WTC11 (cell line): ENCODE measurements at places on chromosomes 1 and 21. TPM values are rescaled to one million over a fixed set of nuclear protein-coding genes. Genes with fewer than 3 reads are reported as not detected.

- H3K27ac ChIP-seq, result no peak overlapping the region
- H3K4me1 ChIP-seq, result peaks cover 13% of the 10 kb centered on the region
- DNase-seq, result no peak
- no peaks in the 10 kb centered on the region for H3K27me3 ChIP-seq
Measured at GRCh38 chr1:16006552-16007485, 2.8 kb downstream of the SRARP start.

- H3K36me3 ChIP-seq, result peaks cover 34% of the 10 kb centered on the region
- DNase-seq, result no peak
- H3K4me3 ChIP-seq, result peak overlapping the region; percentile 97
- no peaks in the 10 kb centered on the region; the same call in 1 of the 2 replicates for H3K27me3 ChIP-seq
Measured at GRCh38 chr1:42684139-42684538, 1.9 kb downstream of the YBX1 start.

The GABPB2 gene
- 1.4 to 3.3 TPM (median 1.7 TPM) in 3 replicates for total RNA-seq

DNA sequence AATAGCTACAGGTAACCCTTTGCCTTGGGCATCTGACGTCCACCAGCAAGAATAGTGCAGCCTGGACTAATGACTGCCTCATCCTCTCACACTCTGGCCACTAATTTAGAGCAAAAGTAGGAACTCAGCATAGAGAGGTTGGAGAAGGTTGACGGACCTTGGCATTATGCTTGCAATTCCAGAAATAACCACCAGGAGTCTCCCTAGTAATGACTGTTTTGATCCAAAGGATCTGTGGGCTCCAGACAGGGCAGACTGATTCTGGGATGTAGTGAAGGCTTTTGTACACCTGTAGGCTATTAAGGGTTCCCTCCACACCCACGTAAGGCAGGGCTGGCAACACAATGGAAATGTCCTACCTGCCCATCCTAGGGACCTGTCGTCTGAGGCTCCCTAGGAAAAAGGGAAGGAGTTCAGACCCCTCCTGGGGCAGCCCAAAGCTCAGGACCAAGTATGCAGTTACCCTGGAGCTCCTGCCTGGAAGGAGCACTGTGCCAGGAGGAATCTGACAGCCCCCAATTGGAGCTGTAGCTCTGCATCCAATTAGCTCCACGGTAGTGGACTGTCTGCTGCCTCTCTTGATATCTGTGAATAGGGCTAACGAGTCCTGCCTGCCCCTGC is 91.0 kb upstream of the TMEM51 start:
- H3K36me3 ChIP-seq, result peaks cover 6% of the 10 kb centered on the region
- no peak overlapping the region for H3K27ac ChIP-seq
- peaks cover 4% of the 10 kb centered on the region for H3K4me1 ChIP-seq
- H3K4me3 ChIP-seq, result no peak overlapping the region
- DNase-seq, result no peak

DNA sequence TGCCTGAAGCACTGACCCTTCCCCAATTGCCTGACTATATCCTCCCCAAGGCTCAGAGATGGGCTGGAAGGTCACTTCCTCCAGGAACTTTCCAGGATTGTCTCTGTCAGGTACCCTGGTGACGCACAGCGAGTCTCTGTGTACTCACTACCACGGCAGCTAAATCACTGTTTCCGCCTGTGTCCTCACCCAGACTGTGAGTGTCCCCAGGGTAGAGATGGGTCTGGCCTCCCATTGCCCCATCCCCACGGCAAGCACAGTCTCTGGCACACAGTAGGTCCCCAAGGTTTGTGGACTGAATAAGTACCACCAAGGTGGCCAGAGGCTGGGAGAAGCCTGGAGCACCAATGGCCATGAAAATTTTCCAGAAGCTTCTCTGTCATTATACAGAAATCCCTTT is 93.8 kb upstream of the RUNX3 start:
- no peak overlapping the region for H3K27ac ChIP-seq
- DNase-seq, result no peak
- peaks cover 34% of the 10 kb centered on the region for H3K4me1 ChIP-seq

DNA sequence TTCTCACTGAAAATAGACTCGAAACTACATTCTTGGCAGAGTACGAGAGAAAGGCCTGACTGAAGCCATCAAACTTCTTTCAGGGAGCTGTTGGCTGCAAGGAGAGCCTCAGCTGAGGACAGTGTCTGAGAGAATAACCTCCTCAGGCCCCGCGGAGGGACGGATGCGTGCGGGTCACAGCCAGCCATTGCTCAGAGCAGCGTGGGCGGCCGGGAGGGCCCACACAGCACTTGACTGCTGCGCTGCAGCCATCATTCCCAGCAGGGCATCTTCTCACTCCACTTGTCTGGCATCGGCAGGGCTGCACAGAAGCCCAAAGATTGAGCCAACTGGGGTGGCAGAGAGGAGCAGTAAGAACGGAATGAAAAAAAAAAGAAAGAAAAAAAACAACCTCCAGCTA is 113.5 kb downstream of the XCL2 start:
- H3K4me3 ChIP-seq, result no peak overlapping the region
- H3K27me3 ChIP-seq, result no peaks in the 10 kb centered on the region
- no peak for DNase-seq
- H3K27ac ChIP-seq, result no peak overlapping the region
- H3K4me1 ChIP-seq, result peaks cover 3% of the 10 kb centered on the region; the same call in 1 of the 2 replicates
- H3K36me3 ChIP-seq, result no peaks in the 10 kb centered on the region

The MYOG gene
- total RNA-seq, result not detected in 3 replicates

- no peak overlapping the region for H3K27ac ChIP-seq
- peaks cover 8% of the 10 kb centered on the region for H3K4me1 ChIP-seq
- H3K27me3 ChIP-seq, result no peaks in the 10 kb centered on the region
Measured at GRCh38 chr1:62131093-62131725, 63.4 kb upstream of the L1TD1 start.

GRCh38 chr21:37771181-37771580 is 145.1 kb downstream of the KCNJ6 start:
- H3K36me3 ChIP-seq, result peaks cover 7% of the 10 kb centered on the region; the same call in 1 of the 2 replicates
- H3K27ac ChIP-seq, result no peak overlapping the region
- 0 out of 2 replicates have a peak, but pooled peaks cover 3% of the 10 kb centered on the region for H3K27me3 ChIP-seq

GRCh38 chr1:217089361-217090014 is 366.3 kb upstream of the ESRRG start:
- DNase-seq, result peak; percentile 21
- H3K36me3 ChIP-seq, result no peaks in the 10 kb centered on the region
- H3K4me3 ChIP-seq, result peak overlapping the region; percentile 81
- no peak overlapping the region for H3K27ac ChIP-seq
- H3K4me1 ChIP-seq, result peaks cover 36% of the 10 kb centered on the region

DNA sequence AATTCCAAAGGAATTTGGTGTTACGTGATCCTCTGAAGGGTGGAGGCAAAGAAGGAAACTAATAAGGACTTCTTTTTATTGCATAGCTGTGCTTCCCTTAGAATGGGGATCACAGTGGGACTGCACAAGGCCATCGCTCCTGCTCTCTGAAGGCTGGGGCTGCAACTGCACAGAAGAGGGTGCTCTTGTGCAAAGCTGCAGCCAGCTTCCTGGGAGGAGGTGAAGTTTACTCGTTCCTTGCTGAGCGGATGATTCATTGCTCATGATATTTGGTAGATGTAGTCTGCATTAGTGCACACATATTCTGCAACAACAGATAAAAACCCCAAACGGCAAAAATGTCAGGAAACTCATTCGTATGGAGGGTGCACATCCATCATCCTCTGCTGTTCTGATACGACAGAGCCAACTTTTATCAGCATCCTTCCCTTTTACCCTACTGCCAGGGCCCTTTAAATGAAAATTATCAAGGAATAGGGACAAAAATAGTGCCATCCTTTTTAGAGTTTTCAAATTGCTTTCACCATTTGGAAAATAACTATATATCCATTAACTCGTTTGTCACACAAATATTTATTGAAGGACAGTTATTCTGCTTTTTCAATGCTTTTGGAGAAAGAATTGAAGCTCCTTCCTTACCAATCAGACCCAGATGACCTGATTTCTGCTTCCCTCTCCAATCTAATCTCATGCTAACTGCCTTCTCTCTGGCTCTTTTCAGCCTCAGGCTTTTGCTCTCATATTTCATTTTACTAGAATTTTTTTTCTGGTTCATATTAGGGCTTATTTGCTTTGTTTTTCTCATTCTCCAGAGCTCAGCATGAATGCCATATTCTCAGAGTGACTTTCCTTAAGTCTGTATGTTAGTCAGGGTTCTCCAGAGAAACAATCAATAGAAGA is 263.6 kb downstream of the DUSP10 start:
- H3K4me1 ChIP-seq, result 0 out of 2 replicates have a peak, but pooled peaks cover 3% of the 10 kb centered on the region
- H3K27ac ChIP-seq, result no peak overlapping the region
- H3K27me3 ChIP-seq, result no peaks in the 10 kb centered on the region
- H3K4me3 ChIP-seq, result no peak overlapping the region
- DNase-seq, result peak; percentile 65

DNA sequence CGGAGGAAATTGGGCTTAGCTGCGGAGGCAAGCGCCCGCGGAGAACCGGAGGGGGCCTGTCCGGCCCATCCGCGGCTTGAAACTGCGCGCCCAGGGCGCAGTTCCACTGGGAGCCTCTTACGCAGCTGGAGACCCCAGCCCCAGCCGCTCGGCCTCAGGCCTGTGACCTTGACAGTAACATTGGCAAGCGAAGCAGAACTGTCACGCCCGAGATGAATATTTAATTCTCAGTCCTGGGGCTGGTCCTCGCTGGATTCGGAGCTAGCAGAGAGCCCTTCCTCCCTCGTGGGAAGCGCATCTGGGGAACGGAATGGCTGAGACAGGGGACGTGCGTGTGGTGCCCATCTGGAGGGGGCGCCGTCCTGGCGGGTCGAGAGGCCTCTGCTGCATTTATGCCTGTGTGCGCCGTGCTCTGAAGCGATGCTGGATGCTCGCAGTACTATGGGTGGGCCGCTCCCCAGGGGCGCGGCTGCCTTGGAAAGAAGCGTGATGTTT is 928 bp downstream of the SLC6A17 start:
- no peak for DNase-seq
- no peaks in the 10 kb centered on the region for H3K36me3 ChIP-seq
- H3K27me3 ChIP-seq, result peaks cover 52% of the 10 kb centered on the region
- H3K4me3 ChIP-seq, result peak overlapping the region; percentile 60
- no peak overlapping the region for H3K27ac ChIP-seq
- peaks cover 6% of the 10 kb centered on the region for H3K4me1 ChIP-seq

DNA sequence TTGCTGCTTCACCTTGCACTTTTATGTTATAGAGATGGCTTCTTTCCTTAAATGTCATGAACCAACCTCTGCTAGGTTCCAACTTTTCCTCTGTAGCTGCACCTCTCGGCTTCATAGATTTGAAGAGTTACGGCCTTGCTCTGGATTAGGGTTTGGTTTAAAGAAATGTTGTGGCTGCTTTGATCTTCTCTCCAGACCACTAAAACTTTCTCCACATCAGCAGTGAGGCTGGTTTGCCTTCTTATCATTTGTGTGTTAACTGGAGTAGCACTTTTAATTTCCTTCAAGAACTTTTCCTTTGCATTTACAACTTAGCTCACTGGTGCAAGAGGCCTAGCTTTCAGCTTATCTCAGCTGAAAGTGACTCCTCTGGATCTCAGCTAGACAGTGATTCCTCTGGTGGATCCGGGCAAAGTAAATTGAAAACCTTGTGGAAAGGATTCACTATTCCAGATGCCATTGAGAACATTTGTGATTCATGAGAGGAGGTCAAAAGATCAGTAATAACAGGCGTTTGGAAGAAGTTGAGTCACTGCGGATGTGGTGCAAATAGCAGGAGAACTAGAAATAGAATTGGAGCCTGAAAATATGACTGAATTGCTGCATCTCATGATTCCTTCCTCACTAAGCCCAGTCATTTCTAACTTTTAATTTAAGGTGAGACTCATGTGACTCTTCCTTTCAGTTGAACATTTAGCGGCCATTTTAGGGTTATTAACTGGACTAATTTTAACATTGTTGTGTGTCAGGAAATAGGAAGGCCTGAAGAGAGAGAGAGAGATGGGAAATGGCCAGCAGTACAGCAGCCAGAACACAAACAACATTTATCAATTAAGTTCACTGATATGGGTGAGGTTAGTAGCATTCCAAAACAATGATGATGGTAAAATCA is 16.2 kb upstream of the RGS1 start:
- no peaks in the 10 kb centered on the region for H3K27me3 ChIP-seq
- H3K27ac ChIP-seq, result no peak overlapping the region
- no peaks in the 10 kb centered on the region for H3K4me1 ChIP-seq
- no peak for DNase-seq
- no peak overlapping the region for H3K4me3 ChIP-seq

- peak overlapping the region; percentile 60 for H3K27ac ChIP-seq
- H3K4me1 ChIP-seq, result peaks cover 37% of the 10 kb centered on the region
- H3K27me3 ChIP-seq, result no peaks in the 10 kb centered on the region
- H3K4me3 ChIP-seq, result no peak overlapping the region; the same call in 1 of the 2 replicates
Measured at GRCh38 chr1:109617291-109617801, 2.1 kb downstream of the GNAT2 start.

The LRRC8C gene
- 1.8 to 2.2 TPM (median 2.1 TPM) in 3 replicates for total RNA-seq

The RRP1 gene
- total RNA-seq, result 45.0 to 53.0 TPM (median 45.9 TPM) in 3 replicates

The SLAMF6 gene
- 0.18 TPM in 1 of 3 replicates, not detected in the others for total RNA-seq

DNA sequence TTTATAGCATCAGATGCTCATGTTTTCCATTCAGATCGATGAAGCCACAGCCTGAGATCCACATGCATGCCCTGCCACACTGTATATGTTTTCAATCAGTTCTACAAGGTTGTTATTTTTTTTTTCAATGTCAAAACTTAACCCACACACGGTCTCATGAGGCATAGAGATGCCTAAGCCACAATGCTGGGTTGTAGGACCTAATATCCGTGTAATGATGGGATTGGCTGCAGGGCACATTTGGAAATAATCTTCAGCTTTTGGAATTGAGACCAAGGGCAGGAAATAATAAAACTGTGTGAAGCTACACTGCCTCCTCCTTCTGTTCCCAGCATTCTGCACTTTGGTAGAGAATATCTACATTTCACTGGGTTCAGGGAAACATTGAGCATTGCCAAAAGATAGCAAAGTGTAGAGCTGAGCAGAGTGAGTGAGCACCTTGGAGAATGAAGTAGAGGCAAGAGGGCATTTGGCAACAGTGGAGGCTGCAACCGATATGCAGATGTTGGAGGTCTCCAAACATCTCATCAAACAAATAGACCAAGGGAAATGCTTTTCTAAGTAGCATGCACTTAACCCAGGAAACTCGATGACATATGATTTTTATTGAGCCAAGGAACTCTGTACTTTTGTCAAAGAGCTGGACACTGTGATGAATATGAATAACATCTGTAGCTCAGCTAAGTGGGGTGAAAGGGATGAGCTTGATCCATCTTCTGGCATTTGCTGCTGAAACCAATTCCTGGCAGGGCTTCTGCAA is 176.7 kb downstream of the LYPLAL1 start:
- no peak overlapping the region for H3K4me3 ChIP-seq
- peaks cover 16% of the 10 kb centered on the region for H3K36me3 ChIP-seq
- no peak overlapping the region for H3K27ac ChIP-seq

GRCh38 chr1:238474263-238474662 is 583.5 kb upstream of the ZP4 start:
- DNase-seq, result no peak
- no peaks in the 10 kb centered on the region for H3K27me3 ChIP-seq
- H3K36me3 ChIP-seq, result peaks cover 27% of the 10 kb centered on the region
- H3K4me3 ChIP-seq, result no peak overlapping the region

GRCh38 chr1:76122271-76122670 is 47.7 kb downstream of the ST6GALNAC3 start:
- peaks cover 19% of the 10 kb centered on the region for H3K4me1 ChIP-seq
- H3K4me3 ChIP-seq, result no peak overlapping the region
- H3K27me3 ChIP-seq, result no peaks in the 10 kb centered on the region
- no peak overlapping the region for H3K27ac ChIP-seq
- no peak for DNase-seq
